Epithelial cell of proximal tubule (primary cell): ENCODE measurements at places on chromosomes 1 and 21. TPM values are rescaled to one million over a fixed set of nuclear protein-coding genes. Genes with fewer than 3 reads are reported as not detected.

PTPN7 gene
- 0.06 TPM in 1 of 2 replicates, not detected in the other for total RNA-seq

FAM110D gene
- total RNA-seq, result not detected in 2 replicates

MEX3A gene
- 14.8 and 19.0 TPM in 2 replicates for total RNA-seq

AADACL3 gene
- total RNA-seq, result not detected in 2 replicates

CACNA1E gene
- total RNA-seq, result 0.06 TPM in 1 of 2 replicates, not detected in the other

RXRG gene
- total RNA-seq, result not detected in 2 replicates

TSPAN2 gene
- 4.6 and 5.0 TPM in 2 replicates for total RNA-seq

IVL gene
- total RNA-seq, result 0.35 and 2.1 TPM in 2 replicates

FMN2 gene
- 0.43 and 0.86 TPM in 2 replicates for total RNA-seq

CPLANE2 gene
- total RNA-seq, result 2.5 and 2.8 TPM in 2 replicates

LCE1E gene
- total RNA-seq, result not detected in 2 replicates

OR2T2 gene
- total RNA-seq, result not detected in 2 replicates

WLS gene
- total RNA-seq, result 14.4 and 19.0 TPM in 2 replicates

S100A8 gene
- not detected in 2 replicates for total RNA-seq

GPR89A gene
- 22.0 and 23.5 TPM in 2 replicates for total RNA-seq

SLC45A3 gene
- 6.5 and 9.1 TPM in 2 replicates for total RNA-seq

ATAD3C gene
- total RNA-seq, result under 0.01 and 0.36 TPM in 2 replicates

- DNase-seq, result no peak
These were observed 18.3 kb downstream of the IFI44 start for GRCh38 chr1:78667939-78668338.

DNA sequence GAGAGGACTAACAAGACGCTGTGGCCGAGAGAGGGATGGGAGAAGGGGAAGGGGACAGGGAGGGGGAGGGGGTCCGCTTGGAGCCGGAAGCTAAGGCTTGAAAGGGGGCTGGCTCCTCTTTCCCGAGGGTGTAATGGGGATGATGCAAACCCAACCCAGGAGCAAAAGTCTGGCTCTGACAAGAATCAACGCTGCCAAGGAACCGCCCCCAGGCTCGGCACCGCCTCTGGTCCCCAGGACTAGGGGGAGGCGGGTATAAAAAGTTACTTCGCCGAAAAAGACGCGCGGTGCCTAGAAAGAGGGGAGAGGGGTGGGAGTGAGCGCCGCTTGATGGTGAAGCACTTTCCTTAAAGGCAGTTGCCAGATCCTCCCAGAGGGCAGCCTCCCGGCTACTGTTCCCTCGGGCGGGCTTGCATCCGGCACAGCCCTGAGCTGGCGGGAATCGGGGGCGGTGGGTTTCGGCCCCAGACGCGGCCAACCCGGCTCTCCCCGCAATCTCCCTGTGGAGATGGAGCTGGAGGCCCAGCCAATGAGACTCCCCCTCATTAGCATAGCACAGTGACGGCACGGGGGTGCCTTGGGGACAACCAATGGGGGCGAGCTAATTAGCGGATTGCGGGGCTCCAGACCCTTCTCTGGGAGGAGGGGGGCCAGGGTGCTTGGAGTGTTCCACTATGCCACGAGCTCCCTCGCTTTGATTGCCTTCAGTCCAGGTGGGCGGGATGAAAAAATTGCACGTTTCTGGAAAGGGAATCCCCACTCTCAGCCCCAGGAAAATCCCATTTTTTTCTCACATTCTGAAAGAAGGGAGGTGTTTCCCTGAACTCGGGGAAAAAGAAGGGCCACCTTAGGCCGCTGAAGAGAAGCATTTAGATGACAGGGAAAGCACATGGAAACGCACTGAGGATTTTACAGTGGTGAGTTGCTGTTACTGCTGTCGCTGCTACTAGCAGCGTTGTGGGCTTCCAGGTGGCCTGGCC, at the start of gene KCNT2:
Gene KCNT2 (minus strand): TSS at position 51 of the 980 bp plus-strand sequence. CDS start 131 bp downstream, outside the sequence.
- DNase-seq, result peak; percentile 6

DNA sequence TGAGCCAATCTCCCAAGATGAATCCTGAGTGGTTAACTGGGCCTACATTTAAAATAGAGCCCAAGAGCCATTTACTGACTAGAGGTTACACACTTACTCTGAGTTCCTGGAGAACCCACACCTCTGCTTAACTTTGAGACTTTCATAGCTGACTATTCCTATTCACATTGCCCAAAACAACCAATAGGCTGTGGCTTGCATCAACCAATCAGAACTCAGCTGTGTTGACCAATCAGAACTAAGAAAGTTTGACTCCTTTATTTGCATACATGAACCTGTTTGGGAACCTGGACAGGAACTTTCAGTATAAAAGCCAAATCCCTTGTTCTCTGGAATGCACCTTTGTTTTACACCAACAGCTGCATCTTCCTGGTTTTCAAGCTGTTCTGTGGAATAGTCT, 9.5 kb downstream of the ZSWIM5 start:
- no peak for DNase-seq

DNA sequence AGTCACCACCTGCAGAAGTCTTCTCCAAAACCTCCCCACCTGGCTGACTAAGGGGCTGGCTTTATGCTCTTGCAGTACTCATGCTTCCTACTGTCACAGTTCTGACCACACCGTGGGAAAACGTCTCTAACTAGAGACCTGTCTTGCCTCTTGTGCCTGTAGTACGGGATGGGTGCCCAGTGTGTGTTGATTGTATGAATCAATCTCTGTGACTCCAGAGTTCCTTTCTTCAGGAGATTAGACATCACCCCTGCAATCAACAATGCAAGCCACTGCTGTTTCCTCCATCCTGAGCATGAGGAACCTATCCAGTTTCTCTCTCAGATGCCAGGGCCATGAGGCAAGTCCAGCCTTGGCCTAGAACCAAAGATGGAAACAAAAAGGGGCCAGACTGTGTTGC, 64.1 kb downstream of the LRRN2 start:
- no peak for DNase-seq

- no peak for DNase-seq
These were observed 40.1 kb downstream of the DNM3 start for GRCh38 chr1:171881442-171881841.

GRCh38 chr1:239058190-239058589, 328.2 kb upstream of the CHRM3 start:
- no peak for DNase-seq

- DNase-seq, result no peak
These were observed 73.5 kb upstream of the LRRC7 start for GRCh38 chr1:69494221-69494620.

- no peak for DNase-seq
These were observed 6.8 kb upstream of the COL6A2 start for GRCh38 chr21:46091118-46091517.

GRCh38 chr1:38990386-38990737, 714 bp upstream of the AKIRIN1 start:
- DNase-seq, result no peak

DNA sequence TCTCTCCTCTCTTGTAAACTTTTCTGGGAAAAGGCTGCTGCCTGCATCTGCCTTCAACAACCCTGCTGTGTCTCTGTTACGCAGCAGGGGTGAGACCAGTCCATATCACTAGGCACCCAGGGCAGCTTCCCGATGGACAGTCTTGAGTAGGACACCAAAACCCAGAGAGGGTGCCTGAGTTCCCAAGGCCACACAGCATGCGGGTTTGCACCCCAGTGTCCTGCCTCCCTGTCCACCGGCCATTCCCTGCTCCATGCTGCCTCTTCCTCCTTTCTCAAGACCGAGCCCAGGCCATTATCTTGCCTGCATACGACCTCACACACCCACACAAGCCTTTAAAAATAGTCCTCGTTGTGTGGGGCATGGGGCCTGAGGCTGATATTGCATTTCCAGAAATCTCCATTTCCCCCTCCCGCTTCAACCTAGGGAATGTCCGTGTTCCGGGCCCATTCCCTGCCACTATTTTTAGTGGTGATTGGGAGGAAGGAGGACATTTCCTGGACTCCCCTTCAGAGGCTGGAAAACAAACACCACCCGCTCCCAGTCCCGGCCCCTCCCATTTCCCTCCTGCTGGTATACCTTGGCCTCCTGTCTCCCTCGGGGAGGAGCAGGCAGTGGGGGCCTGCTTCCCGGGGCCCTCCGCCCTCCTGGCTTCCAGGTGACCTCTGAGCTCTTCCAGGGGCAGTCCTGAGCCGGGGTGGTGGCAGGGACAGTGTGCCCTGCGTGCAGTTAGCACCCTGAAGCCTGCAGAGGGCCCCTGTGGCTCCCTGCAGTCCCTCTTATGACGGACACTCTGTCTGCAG, 132.4 kb upstream of the TMEM51 start:
- DNase-seq, result no peak

DNA sequence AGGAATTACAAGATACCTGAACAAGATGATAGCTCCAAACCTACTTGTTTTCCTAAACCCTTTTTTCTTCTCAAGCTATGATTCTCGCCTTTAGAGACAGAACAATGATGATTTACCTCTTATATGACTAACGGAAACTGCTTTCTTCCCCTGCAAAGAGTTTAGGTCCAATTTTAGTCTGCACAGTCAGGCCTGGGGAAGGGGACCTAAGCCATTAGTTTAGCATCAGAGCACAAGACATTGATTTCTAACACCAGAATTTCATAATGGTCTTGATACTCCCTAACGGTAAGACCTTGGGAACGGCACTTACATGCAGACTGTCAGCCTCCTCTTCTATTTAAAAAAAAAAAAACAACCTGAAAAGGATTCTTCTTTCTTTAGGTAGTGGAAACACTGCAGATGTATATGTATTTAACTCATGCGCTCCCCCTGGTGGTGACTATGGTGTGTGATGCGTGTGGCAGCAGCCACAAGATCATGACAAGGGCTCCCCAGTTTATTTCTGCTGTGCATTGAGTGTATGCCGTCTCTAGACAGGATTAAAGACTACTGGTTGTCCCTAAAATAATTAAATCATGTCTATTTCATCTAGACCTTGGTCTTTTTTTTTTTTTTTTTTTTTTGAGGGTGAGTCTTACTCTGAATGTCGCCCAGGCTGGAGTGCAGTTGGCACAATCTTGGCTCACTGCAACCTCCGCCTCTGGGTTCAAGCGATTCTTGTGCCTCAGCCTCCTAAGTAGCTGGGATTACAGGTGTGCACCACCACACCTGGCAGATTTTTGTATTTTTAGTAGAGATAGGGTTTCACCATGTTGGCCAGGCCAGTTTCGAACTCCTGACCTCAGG, 37.3 kb upstream of the TMEM222 start:
- DNase-seq, result peak; percentile 6

DNA sequence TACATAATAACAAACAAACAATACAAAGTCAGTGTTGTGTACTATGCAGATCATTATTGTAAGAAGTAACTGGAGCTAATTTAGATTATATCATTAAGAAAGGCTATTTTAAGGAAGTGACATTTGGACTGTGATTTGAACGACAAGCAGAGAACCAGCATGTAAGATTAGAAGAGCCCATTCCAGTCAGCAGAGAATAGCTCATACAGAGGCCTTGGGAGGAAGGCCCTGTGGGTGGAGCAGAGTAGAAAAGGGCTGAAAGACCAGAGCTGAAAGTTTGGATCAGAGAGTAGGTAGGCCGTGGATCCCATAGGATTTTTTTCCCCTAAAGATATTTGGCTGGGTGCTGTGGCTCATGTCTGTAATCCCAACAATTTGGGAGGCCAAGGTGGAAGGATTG, 190.1 kb downstream of the OMA1 start:
- DNase-seq, result no peak

DNA sequence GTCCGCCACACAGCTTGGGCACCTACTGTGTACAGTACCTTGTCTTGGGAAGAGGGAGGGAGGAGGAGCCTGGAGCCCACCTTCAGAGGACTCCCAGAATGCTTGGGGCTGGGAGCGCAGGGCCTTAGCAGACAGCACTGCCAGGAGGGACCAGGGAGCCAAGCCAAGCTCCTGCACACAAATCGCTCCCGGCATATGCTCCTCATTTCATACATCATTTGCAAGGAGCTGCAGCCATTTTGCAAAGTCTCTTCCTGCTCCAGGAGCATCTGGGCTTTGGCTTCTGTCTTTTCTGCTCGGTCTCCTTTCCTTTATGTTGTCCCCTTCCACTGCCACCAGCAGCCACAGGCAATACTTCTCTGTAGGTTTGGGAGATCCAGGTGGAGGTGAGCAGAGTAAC, 175.2 kb upstream of the ZC3H12A start:
- DNase-seq, result no peak

- DNase-seq, result no peak
These were observed 33.5 kb downstream of the NIBAN1 start for GRCh38 chr1:184940694-184941409.

- DNase-seq, result no peak
These were observed 15.2 kb downstream of the DDX20 start for GRCh38 chr1:111770916-111771315.

GRCh38 chr1:10791105-10791951, 5.1 kb downstream of the CASZ1 start:
- no peak for DNase-seq

DNA sequence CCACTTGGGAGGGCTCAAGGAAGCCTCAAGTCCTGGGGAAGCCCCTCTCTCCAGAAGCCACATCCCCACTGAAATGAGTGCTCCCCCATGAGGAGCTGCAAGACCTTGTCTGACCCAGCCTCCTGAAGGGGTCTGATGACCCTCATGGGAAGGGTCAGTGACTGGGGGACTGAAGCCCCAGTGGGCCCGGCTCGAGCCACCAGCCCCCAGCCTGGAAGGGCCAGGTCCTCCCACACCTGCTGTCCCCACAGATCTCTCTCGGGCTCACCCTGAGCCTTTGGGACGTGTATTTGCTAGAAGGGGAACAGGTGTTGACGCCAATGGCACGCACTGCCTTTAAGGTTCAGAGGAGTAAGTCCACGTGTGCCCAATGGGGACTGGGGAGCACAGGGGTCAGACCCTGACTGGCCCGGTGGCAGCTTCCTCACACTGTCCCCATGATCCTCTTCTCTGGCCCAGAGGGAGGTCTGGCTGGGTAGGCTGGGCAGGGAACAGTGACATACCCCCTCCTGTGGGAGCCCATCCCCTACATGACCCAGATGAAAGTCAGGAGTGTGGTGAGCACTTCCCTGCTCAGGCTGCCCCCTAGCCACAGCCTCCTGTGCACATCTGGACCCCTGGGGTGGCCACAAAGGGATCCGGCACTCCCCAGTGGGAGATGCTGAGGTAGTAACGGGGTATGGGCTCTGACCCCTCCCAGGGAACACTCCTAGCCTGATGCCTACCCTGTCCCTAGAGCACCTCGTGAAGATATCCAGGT, 12.4 kb upstream of the SRARP start:
- DNase-seq, result no peak

GRCh38 chr1:31763671-31764311, 349 bp downstream of the ADGRB2 start:
- no peak for DNase-seq

DNA sequence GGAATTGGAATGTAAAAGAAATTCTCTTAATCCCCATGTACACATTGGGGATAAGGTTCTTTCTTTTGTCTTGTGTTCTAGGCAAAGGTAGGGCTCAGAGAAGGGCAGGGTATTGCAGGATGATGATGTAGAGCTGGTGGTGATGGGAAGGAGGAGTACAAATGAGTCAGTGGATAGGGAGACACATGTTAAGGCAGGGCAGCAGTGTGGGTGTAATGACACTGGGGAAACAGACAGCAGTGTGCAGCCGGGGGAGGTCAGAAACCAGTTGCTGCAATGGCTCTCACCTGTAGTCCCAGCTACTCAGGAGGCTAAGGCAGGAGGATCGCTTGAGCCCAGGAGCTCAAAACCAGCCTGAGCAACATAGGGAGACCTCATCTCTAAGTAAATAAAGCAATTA, 5.1 kb downstream of the NLRP3 start:
- DNase-seq, result no peak

GRCh38 chr1:165988275-165988674, 160.9 kb downstream of the UCK2 start:
- DNase-seq, result no peak

- DNase-seq, result no peak
These were observed 51.0 kb downstream of the ZBTB18 start for GRCh38 chr1:244102046-244102445.
